GM12892 (cell line): ENCODE measurements at places on chromosomes 1 and 21.

- peak; percentile 19 for DNase-seq
These were observed 30.9 kb upstream of the TAL1 start for GRCh38 chr1:47262787-47263413.

DNA sequence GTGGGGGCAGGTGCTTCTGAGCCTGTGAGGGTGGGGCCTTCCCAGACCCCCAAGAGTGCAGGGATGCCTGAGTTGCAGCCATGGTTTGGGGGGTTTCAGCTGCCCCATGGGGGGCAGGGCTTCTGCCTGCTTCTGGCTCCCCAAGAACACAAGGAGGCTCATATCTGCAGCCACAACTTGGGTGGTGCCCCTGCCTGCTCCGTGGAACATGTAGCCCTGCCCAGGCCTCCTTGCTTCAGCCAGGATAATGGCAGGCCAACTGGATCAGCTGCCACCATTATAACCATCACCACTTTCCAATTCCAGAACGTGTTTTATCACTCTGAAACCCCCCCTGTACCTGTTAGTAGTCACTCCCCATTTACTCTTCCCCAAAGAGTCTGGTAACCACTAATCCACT is 14.0 kb downstream of the ZBTB40 start:
- no peak for DNase-seq

DNA sequence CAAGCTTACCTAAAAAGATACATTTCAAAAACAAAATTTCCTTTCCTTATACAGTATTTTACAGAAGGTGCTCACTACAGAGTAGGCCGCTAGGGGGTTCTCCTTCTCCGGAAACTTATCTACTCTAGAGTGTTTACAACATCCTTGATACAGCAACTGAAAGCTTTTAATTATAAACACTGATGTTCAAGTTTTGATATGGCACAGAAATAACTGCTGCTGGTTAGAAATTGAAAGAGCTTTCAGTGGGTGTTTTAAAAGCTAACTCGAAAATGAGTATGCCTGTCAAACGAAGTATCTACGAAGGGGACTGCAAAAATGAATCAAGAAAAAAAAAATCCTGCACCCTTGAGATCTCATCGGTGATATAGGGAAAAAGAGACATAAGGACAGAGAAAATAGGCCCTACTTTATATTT is 1.0 kb downstream of the YOD1 start:
- no peak for DNase-seq

DNA sequence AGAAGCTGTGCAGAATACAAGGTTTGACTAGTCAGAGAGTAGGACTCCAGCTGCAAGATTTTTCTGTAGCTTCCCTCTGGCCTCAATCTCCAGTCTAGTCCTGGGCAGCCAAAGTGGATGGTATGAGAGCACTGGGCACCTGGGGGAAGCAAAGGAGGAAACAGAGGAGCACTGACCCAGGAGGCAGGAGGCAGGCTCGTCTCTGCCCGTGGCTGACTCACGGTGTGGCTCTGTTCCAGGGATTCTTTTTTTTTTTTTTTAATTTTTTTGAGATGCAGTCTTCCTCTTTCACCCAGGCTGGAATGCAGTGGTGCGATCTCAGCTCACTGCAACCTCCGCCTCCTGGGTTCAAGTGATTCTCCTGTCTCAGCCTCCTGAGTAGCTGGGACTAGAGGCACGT is 4.1 kb upstream of the NPPB start:
- no peak for DNase-seq

- no peak for DNase-seq
These were observed 804.8 kb downstream of the USP25 start for GRCh38 chr21:16534408-16535101.

DNA sequence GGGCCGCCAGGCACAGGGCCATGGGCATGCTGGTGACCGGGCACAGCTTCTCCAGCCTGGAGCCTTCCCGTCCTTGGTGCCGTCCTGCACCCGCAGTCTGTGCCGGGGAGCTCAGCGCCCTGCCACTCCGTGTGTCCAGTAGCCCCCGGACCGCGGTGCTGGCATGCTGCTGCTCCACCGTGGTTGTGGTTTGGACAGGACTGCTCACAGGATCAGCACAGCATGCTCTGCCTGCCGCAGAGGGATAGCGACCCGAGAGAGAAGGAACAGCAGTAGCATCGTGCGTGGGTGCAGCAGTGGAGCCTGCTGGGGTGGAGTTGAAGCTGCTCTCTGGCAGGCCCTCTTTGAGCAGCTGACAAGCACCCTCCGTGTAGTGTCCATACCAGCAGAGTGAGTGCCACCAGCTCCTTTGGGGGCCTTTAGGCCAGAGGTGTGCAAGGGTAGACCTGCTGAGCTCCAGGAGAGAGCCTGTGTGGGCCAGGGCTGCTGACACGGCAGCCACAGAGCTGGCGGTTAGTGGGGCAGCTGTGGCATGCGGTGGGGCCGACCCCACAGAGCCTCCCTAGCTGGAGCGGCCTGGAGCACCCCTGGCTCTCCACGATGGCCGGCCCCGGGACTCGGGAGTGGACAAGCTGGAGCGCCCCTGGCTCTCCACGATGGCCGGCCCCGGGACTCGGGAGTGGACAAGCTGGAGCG is 6.4 kb upstream of the PCBP3 start:
- DNase-seq = no peak

- DNase-seq = no peak
These were observed 18.6 kb downstream of the C8A start for GRCh38 chr1:56873213-56873612.

- DNase-seq = no peak
These were observed 11.4 kb upstream of the OLIG1 start for GRCh38 chr21:33058527-33058926.

- no peak for DNase-seq
These were observed 61.5 kb upstream of the RGS2 start for GRCh38 chr1:192747301-192747700.

DNA sequence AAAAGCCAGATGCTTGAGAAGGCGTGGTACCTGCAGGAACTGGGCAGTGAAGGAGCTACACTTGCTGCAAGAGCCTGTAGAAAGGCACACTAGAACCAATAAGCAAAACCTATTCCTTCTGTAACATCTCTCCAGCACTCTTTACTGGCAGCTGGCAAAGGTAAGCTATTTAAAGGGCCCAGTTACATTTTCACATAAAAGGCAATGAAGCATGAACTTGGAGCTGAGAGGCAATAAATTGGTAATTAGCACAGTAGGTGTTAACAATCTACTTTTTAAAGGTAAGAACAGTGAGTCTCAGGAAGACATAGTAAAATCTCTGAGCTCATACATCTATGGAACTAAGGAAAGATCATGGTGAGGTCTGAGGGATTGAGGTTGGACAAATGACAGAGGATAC is 167.1 kb upstream of the OLFM3 start:
- no peak for DNase-seq

- DNase-seq = no peak
These were observed 173.6 kb downstream of the RERE start for GRCh38 chr1:8643542-8644536.

- no peak for DNase-seq
These were observed 82.6 kb upstream of the DPYD start for GRCh38 chr1:98003442-98003841.

DNA sequence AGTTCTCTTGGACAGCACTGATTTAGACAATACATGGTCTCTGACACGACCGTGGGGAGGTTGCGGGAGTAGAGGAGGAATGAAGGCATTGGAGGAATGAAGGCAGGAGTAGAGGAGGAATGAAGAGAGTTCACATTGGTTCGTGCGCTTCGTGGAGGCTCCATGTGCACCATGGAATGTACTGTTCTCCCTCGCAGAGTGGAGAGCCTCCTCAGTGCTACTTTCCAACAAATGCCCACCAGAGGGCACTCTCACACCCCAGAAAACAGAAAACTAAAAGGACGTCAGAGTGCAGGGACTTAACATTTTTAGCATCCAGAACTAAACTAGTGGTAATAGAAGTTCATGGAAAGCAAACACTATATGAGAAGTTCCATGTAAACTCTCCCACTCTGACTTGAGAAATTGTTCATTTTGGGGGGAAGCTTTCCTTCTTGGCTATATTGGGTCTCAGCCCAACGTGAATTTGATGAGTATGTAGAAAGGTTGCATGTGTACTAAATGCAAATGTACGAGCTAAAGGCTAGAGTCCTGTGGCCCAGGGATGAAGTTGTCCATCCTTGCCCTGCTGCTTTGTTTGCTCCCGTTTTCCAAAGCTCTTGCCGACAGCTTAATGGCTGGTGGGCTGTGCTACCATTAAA is 211.6 kb downstream of the LMX1A start:
- no peak for DNase-seq

GRCh38 chr21:38531039-38531541 is 32.8 kb upstream of the ERG start:
- no peak for DNase-seq

GRCh38 chr1:32100807-32101708 is 6.8 kb upstream of the KPNA6 start:
- no peak for DNase-seq

- DNase-seq = no peak
These were observed 8.9 kb downstream of the MAP1LC3C start for GRCh38 chr1:241990040-241990439.

DNA sequence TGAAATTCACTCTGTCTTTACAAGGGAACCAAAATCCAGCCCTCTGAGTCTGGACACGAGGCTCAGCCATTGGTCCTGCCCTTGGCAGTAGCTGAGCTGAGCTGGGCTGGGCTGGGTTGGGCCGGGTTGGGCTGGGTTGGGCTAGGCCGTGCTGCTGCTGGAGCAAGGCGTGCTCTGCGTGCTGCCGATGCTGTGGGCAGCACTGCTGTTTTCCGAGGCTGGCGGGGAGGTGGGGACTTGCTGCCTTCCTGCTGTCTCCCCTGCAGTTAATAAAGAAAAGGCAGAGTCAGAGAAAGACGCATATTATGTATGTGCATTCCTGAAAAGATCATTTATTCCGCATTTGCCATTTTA is 182.9 kb downstream of the CDC7 start:
- DNase-seq = no peak

GRCh38 chr21:35119501-35120047 is 70.5 kb upstream of the RUNX1 start:
- no peak for DNase-seq

DNA sequence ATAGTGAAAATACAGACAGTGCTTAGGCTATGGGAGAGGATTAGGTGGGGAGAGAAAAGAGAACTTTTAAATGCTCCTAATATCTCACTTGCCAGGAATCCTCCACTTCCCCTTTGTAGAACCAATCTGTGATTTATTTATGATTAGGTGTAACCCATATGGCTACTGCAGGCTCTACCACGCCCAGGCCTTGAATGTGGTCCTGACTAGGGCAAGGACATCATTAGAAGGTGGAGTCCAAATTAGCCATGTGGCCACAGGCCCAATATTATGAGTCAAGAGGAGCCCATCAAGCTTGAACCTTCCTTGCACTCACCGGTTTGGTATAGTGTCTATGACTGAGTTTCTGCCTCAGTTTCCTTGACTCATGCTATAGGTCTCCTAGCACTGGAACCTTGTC is 141.4 kb downstream of the HMGB4 start:
- DNase-seq = no peak

GRCh38 chr1:167514288-167514687 is 4.0 kb downstream of the CD247 start:
- DNase-seq = no peak

DNA sequence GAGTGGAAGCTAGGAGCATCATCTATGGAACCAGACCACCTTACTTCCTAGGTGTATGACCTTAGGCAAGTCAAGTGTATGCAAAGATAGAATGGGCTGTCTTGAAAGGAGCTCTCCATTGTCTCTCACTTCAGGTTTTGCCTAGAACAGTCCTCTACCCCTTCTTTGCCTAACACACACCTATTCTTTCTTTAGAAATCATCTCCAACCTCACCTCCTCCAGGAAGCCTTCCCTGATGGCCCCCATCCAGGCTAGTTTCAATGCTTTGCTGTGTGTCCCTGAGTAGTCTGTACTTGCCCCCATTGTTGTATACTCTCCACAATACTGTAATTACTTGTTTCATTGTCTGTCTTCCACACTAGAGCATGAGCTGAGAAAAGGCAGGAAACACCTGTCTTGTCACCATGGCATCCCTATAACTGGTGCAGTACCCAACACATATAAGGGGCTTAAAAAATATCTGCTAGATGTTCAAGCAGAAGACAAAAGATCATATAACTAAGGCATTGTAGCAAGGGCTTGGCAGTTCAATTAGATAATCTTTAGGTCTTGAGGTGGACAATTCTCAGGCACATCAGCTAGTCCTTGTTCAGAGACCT is 83.0 kb downstream of the RRAGC start:
- DNase-seq = no peak

DNA sequence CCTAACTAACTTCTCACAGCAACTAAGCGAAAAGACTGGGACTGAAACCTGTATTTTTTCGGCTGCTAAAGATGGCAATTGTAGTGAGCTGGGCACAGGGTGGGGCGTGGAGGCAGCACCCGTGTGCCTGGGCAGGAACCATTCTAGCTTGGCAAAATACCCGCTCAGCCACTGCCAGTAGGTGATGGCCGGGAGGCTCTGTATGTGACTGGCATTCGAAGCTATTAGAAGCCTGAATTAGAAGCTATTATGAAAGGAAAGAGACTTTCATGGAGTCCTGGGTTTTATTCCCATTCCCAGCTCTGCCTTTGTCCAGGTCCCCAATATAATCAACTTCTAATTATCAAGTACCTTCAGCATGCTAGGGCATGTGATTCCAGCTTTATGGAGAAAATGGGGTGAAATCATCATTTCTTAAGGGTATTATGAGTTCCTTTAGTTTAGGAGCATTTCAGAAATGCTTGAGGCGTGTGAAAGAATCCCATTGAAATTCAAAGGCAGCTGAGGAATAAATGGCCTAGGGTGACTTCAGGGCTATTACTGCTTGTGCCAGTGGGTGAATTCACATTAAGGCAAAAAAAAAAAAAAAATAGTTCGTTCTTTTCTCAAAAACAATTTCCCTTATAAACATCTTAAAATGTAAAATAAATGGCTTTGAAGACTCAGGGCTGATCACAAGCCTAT is 125.6 kb downstream of the KCNN3 start:
- DNase-seq = no peak

DNA sequence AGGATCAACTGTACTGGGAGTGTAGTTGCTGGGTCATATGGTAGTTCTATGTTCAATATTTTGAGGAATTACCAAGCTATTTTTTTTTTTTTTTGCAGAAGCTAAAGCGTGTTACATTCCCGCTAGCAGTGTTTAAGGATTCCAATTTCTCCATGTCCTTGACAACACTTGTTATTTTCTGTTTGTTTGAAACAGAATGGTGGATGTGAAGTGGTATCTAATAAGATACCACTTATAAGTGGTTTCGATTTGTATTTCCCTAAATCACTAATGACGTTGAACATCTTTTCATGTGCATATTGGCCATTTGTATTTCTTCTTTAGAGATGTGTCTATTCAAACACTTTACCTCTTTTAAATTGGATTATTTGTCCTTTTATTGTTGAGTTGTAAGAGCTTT is 112.2 kb downstream of the DISP1 start:
- no peak for DNase-seq

GRCh38 chr21:40243685-40244084 is 376.4 kb downstream of the PCP4 start:
- no peak for DNase-seq

DNA sequence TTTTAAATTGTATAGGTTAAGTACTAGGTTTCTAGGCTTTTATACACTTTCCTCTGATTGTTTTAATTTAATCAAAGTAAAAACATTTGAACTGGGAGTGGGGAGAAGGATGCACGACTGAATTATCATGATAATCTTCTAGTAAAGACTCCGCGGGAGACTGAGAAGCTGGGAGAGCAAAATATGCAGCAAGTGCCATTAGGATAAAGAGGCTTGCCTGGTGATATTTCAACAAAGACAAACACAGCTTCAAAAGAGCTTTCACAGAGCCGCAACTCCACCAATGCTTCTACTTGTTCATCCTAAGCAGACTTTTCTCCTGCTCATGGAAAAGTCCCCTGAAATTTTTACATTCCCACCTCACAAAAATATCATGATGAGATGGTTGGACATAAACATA is 239.0 kb upstream of the PTBP2 start:
- no peak for DNase-seq
